ENCODE measurements at places on chromosomes 11 and 22.

GRCh38 chr11:12808519-12808918 lies 134.3 kb downstream of the TEAD1 start:
- DNase-seq: no peak

DNA sequence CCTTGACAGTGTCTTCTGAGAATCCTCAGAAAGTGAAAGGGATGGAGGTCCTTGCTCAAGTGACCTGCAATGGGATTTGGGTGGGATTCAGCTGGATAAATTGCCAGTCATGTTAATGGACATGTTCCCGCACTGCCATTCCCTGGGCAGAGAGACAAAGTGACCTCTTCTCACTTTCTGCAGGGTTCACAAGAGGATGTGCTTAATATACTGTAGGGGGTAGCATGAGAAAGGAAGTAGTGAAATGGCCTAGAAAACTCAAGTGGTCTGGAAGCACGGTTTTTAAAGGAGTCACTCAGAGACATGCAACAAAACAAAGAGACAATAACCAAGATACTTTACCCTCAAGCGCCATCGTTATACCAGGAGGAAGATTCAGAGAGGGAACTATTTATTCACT lies 70.2 kb downstream of the NELL1 start:
- no peak for DNase-seq

GRCh38 chr11:57586711-57587245 lies 10.7 kb upstream of the SERPING1 start:
- DNase-seq: no peak

GRCh38 chr11:132751516-132752250 lies 780.6 kb downstream of the OPCML start:
- no peak for DNase-seq

DNA sequence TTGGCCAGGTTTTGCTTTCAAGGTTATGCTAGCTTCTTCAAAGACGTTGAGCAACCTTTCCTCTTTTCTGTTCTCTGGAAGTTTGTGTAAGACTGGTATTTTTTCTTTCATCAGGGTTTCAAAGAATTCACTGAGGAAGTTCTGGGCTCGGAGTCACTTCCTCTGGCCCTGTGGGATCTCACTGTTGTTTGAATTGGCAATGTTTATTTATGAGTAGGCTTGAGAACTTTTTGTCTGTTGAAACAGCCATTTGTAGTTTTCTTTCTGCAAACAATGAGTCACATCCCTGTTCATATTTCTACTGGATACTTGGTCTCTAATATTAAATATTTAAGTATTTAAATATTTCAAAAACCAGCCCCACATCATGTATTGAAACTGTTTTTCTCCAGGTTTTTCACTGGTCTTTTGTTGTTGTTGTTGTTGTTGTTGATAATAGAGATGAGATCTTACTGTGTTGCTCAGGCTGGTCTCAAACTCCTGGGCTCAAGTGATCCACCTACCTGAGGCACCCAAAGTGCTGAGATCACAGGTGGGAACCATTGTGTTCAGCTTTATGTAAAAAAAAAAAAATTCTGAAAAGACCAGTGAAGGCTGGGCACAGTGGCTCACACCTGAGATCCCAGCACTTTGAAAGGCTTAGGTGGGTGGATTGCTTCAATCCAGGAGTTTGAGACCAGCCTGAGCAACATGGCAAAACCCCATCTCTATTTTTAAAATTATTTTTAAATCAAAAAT lies 26.9 kb downstream of the SUSD2 start:
- no peak for DNase-seq

GRCh38 chr11:117426297-117426685 lies 98.6 kb downstream of the CEP164 start:
- peak; percentile 68 for DNase-seq

GRCh38 chr11:86152006-86152862 lies 83.3 kb upstream of the PICALM start:
- DNase-seq: no peak

GRCh38 chr22:44363013-44363979 lies 50.5 kb upstream of the SHISAL1 start:
- no peak for DNase-seq

GRCh38 chr11:2651826-2652271 lies 47.9 kb downstream of the KCNQ1OT1 start:
- no peak for DNase-seq

DNA sequence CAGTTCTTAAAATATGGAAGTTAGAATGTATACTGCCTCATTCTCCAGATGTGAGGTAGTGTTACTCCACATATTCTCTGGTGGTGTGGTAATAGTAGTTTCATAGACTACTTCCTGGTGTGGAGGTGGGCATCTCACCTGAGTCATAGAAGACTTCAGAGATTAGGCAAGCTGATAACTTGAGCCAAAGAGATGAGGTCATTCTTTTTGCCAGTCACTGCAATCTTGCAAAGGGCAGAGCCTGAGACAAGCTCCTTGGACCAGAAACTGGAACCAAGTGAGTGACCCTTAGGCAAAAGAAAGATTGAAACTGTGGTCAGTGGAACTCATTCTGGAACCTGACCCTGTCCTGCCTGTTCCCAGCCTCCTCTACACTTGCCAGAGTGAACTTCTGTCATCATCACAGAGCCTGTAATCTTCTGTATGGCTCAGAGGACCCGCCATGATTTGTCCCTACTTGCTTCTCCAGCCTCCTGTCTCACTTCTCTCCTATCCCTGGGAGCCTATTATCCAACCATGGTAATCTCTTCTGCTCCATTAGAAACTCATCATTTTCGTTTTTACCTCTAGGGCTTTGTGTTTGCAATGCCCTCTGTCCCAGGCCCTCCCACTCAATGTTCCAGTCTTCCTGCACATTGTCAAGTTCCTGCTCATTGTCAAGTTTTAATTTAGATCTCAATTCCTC lies 10.6 kb upstream of the CCDC83 start:
- no peak for DNase-seq

DNA sequence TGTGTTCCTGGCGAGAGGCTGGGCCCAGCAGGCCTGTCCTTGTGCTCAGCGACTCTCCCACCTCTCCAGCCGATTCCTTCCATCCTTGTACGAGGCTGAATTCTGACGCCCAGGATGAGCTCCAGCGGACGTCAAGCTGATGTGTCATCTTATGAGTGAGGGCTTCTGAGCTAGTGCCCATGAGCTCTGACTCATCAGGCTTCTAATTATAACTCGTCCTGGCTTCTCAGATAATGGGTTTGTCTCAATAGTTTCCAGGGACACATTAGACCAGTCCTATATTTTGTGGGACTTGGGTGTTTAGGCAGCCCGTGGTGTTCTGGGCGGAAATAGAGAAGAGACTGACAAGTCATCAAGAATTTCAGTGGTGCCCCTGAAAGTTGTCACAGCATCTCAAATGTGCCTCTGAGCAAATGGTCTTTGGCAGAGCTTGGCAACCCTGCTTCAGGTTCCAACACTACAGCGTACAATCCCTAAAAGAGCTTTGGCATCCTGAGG lies 108.2 kb upstream of the CD44 start:
- peak; percentile 71 for DNase-seq

DNA sequence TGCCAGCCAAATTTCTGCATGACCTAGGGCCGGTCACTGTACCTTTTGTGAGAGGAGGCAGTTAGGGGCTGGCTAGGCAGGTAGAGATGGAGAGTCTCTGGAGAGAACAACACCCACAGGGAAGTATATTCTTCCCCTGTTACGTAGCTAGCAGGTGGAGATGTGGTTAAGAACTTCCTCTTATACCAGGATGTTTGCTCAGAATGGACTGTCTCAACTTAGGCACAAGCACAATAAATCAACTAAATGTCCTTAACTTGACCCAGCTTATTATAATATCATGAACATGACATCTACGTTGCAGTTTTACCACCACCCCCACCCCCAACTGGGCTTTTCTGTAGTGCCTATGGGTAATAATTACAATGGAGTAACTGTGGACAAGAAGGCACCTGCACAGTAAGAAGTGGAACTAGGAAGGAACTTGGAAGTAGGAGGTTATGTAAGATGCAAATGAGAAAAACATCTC lies 60.7 kb upstream of the MPEG1 start:
- no peak for DNase-seq

- no peak for DNase-seq
These were observed 15.2 kb downstream of the DDX17 start for GRCh38 chr22:38490915-38491314.

DNA sequence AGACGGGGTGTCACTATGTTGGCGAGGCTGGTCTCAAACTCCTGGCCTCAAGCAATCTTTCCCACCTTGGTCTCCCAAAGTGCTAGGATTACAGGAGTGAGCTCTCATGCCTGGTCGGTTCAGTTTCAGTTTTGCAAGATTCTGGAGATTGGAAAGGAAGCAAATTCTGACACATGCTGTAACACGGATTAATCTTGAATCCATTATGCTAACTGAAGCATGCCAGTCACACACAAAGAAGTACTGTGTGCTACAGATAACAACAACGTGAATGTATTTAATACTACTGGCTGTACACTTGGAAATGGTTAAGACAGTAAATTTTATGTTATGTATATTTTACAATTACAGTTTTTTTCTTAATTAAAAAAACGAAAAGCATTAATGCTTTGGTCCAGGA lies 107.6 kb downstream of the MED15 start:
- no peak for DNase-seq

- no peak for DNase-seq
These were observed 6.7 kb downstream of the SLC25A18 start for GRCh38 chr22:17569971-17570511.

GRCh38 chr11:120170741-120171261 lies 32.9 kb upstream of the TRIM29 start:
- no peak for DNase-seq
